ENCODE measurements at places on chromosomes 6 and 20.

DNA sequence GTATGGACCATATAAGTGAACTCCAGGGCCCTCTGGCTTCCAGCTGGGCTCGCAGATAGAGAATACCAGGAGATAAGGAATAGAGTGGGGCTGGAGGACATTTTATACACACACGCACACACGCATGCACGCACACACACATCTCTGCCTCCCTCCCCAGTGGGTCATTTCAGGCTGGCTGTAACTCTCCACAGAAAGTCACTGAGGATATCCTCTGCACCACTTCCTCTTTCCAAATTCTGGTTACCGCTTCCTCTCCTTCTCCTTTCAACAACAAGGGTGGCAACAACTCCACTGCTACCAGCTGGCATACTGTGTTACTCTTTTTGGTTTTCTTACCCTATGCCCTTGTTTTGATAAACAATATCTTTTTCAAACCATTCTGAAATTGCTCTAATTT is 280.2 kb downstream of the COL12A1 start:
- no peak for DNase-seq

- DNase-seq = no peak
These were observed 89.9 kb upstream of the PTCHD4 start for GRCh38 chr6:48200869-48201390.

DNA sequence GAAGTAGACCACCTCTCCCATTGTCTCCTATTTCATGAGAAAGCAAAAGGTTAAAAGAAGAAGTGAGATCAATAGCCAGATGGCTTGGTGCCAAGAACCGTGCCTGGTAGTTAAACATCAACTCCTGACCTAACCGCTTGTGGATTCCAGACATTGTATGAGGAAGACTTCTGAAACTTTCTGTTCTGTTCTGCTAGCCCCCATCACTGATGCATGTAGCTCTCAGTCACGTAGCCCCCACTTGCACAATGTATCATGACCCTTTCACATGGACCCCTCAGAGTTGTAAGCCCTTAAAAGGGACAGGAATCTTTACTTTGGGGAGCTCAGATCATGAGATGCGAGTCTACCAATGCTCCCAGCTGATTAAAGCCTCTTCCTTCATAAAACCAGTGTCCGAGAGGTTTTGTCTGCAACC is 301.2 kb downstream of the RNGTT start:
- no peak for DNase-seq

GRCh38 chr6:7846966-7847818 is 63.4 kb downstream of the TXNDC5 start:
- DNase-seq = no peak

- DNase-seq = no peak
These were observed 13.6 kb downstream of the CDC5L start for GRCh38 chr6:44401138-44401537.

GRCh38 chr6:147508866-147509608 is 547 bp downstream of the SAMD5 start:
- no peak for DNase-seq

DNA sequence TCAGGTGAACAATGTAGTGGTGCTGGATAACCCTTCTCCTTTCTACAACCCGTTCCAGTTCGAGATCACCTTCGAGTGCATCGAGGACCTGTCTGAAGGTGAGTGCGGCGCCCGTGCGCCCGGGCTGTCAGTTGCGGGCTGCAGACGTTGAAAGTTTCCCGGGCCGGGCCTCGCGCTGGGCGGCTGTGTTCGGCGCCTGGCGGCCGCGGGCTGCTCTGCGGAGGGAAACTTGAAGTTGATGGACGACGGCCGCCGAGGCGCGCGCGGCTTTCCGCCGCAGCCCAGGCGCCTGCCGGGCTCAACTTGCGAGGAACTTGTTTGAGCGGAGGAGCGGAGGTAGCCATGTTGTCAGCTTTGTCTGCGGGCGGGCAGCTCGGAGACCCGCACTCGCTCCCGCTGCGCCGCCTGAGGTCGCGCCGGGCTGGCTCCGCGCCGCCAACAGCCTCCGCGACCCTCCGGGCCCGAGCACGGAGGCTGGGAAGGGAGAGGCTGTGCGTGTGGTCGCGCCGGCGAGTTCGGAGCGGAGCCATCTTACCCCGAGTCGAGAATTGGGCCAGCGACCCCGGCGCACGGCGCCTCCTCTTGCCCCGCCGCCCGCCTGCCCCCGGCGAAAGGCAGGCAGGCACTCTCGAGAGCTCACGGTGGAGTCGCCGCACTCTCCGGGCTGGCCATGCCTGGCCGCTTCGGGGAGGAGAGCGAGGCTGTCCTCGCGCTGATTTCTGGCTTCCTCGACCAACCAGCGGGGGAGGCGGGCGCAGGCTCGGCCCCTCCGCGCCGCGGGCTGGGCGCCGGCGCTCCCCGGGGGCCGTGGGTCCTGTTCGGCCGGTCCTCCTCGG is 691 bp downstream of the ASF1A start:
- DNase-seq = peak; percentile 12

GRCh38 chr20:19539191-19539590 is 218.9 kb upstream of the RIN2 start:
- no peak for DNase-seq

DNA sequence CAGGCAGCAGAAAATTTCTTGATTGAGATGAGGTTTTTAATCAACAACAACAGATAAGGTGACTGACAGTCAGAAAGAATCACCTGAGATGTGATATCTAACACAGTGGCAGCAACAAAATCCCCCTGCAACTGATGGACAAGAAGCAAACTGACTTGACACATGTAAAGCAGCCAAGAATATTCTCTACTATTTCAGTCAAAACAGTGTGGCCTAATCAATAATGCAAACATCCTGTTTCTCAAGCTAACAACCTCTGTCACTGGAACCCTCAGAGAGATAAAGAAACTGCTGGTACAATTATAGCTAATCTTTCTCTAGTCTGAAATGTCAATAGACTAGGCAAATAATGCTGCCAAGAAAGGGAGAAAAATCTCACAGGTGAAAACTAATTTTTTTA is 4.6 kb upstream of the CGA start:
- no peak for DNase-seq

- DNase-seq = no peak
These were observed 440.0 kb upstream of the NOX3 start for GRCh38 chr6:155895641-155896040.

DNA sequence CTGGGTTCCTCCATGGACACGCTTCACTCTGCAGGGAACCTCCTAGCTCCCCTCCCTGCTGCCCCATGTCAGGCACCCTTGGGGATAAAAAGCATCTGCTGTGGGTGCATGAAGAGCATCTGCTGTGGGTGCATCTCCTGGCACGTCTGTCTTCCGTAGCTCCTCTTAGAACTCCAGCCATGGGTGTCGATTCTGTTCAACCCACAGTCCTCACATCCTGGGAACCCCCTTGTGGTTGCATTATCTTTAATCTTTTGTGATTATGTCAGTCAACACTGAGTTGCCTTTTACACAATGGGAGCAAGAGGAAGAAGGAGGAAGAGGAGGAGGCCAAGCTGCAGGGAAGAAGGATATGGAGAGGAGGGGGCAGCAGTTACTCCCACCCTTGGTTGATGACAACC is 24.1 kb upstream of the CCR6 start:
- no peak for DNase-seq

DNA sequence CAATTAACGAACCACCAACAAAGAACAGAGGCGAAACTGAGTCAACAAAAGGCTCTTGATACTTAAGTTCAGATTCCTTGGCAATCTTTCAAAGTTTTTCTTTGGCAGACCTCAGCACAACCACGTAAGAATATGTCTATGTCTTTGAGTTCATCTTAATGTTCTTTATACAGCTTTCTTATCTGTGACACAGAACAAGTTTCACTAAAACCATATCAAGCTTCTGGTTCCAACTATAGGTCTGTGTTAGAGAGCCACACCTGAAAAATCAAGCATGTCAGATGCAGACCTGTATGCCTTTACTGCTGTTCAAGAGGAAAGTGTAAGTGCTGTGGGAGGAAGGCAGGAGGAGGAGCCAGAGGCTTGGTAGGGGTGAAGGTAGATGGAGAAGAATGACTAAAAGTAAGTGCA is 271.3 kb downstream of the KHDC1L start:
- DNase-seq = no peak

- no peak for DNase-seq
These were observed 1643.3 kb downstream of the GRIK2 start for GRCh38 chr6:103036846-103037245.

DNA sequence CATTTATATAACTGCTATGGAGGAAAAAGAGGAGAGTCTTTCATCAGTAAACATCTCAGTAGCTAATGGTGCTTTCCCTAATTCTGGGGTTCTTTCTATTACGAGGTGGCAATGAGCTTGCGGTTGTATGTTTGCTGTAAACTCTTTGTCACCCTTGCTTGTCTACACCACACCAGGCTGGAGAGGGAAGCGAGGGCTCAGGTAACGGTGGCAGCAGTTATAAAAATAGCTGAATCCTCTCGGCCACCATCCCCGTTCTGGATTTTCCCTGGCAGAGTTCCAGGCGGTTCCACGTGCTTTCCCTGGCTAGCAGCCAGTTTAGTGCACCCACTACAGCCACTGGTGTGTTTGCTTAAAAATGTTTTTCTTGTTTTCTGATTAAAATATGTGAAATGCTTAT is 39.0 kb downstream of the MAS1 start:
- DNase-seq = no peak

DNA sequence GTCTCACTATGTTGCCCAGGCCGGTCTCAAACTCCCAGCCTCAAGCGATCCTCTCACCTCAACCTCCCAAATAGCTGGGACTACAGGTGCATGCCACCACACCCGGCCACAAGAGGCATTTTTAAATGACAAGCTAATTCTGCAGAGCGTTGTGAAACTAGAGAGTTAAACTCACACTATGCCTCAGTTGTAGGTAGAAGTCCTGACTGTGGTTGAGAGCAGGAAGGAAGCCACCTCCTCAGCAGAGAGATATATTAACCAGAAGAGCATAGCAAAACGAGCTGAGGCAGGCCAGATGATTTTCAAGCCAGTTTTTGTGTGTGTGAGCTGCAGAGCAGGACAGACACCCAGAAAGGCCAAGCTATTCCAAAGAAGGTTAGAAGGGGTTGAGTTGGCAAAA is 150.3 kb downstream of the MBOAT1 start:
- DNase-seq = no peak

- DNase-seq = no peak
These were observed 76.0 kb upstream of the BMP2 start for GRCh38 chr20:6691516-6691915.

- DNase-seq = no peak
These were observed 60.0 kb upstream of the PBOV1 start for GRCh38 chr6:138278326-138278725.

GRCh38 chr6:10779076-10779475 is 31.5 kb downstream of the TMEM14B start:
- DNase-seq = no peak

DNA sequence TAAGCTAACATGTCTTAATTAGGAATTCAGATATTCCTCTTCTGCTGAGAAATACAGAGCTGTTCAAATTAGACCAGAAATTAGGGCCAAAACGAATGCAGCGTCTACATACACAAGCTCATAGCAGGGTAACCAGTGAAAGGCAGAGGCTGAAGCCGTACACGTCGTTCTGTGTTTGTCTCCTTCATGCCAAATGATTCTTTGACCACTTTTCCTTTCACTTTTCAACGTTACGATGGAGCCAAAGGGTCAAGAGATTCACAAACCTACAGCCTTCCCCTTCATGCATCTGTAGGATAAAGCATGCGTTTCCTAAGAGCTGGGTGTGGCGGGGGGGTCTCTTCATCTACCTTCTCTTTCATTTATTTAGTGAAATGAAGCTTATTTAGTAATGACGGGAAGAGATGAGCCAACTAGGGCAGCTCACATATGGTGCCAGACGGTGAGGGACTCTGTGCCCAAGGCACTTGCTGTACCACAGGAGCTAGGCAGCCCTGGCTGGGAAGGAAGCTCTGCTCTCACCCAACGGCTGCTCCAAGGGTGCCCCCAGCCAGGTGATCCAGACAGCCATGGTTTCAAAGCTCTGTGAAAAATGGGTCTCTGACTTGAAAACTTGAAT is 178.0 kb downstream of the ATXN1 start:
- no peak for DNase-seq

- no peak for DNase-seq
These were observed 46.2 kb downstream of the PREX1 start for GRCh38 chr20:48781634-48782033.

DNA sequence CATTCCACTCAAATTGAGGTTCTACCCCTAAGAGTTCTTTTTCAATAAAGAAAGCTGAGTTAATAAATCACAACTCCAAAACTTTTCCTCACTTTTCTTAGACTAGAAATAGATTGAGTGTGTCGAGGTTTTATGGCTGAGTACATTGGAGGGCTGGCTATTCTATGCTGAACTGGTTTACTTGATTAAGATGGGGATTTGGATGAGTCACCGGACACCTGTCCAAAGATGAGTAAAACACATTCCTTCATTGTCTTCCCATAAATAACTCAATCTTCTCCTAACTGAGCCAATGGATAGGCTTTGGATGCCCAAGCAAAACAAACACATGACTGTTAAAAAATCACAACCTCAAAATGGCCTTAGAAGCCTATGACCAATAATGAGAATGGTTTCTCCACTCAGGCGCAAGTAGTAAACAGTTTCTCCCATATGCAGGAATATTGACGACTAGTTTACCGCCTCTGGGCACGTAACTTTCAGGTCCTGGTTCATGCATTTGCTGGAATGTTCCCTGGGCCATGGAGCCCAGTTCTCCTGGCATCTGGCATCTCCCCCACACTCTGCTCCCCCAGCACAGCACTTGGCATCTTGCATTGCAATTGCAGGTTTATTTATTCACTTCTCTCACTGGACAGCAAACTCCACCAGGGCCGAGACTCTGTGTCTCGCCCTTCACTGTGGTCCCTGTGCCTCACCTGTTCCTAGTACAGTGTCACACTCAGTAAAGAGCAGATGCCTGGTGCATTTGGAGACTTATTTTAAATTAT is 43.9 kb downstream of the BCAS1 start:
- DNase-seq = no peak

DNA sequence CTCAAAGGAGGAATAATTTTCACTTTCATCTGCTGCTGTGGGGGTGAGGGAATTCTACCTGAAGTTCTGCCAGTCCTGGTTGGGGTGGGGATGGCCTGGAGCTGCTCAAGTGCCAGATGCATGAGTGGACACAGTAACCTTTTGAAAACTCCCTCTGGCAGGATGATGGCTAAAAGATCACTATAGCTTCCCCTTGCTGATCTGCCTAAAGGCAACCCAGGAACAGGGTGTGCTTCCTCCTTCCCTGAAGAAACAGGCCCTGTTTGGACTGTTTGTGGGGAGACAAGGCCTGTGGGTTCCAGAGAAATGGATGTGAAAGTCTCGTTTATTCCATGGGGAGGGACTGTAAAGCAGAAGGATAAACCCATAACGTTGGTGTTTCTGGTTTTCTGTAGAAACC is 176.9 kb downstream of the DTNBP1 start:
- DNase-seq = no peak

- no peak for DNase-seq
These were observed at the start of gene MRAP2 for GRCh38 chr6:84033523-84034451. TSS of gene MRAP2 (plus strand) at chr6:84033772. CDS start at chr6:84055319, 21,547 bp downstream.
